ENCODE measurements at places on chromosomes 4 and X.

DNA sequence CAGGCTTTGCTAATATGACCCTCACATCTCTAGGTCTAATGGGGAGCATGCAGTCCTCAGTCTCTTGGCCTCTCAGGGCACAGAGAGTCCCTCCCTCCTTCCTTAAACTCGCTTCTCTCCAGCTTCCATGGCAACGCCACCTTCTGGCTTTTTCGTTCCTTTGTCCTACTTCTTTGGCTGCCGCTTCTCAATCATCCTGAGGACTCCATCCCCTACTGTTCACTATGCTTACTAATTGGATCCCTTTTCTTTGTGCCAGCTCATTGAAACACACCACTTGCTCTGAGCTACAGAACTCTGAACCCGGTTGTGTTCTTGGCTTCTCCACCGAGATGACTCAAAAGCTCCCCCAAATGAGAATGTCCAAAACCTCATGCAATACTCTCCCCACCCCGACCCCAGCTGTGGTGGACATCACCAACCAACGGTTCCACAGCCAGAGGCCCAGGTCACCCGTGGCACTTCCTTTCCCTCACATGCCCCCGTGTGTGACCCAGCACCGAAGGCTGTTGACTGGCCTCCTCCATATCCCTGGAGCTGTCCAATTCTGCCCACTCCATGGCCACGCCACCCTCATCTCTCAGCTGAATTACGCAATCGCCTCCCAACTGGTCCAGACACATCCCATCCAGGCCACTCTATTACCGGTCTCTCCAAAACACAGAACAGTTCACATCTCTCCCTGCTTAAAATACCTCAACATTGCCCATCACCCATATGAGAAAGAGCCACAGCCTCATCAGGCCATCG lies 34.7 kb downstream of the CRMP1 start:
- no peak for DNase-seq

GRCh38 chr4:157012296-157012695 lies 40.7 kb upstream of the PDGFC start:
- DNase-seq: no peak

- no peak for DNase-seq
Measured at GRCh38 chr4:153530284-153530999, 64.3 kb downstream of the TMEM131L start.

DNA sequence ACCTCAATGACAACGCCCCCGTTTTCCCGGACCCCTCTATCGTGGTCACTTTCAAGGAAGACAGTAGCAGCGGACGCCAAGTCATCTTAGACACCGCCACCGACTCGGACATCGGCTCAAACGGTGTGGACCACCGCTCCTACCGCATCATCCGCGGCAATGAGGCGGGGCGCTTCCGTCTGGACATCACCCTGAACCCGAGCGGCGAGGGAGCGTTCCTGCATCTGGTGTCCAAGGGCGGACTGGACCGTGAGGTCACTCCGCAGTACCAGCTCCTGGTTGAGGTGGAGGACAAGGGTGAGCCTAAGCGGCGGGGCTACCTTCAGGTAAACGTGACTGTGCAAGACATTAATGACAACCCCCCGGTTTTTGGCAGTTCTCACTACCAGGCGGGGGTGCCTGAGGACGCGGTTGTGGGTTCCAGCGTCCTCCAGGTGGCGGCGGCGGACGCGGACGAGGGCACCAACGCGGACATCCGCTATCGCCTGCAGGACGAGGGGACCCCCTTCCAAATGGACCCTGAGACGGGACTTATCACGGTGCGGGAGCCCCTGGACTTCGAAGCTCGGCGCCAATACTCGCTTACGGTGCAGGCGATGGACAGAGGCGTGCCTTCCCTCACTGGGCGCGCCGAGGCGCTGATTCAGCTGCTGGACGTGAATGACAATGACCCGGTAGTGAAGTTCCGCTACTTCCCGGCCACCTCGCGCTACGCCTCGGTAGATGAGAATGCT lies 2.2 kb downstream of the FAT4 start:
- DNase-seq: no peak

DNA sequence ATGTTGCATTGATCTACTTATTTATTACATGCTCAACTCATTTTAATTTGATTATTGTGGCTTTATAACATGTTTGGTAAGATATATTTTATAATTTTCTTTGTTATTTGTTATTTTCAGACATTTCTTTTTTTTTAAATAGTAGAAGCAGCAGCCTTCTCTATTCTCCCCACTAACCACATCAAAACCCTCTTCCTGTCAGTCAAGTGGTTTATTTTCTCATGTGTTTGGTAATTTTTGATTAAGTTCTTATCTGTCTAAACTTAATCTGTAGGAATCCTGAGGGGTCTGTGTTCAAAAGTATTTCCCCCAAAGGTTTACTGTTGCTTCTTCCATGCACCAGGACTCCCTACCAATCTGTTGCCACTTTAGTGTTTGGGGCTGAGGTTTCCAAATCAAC lies 131.9 kb downstream of the SCLT1 start:
- DNase-seq: no peak

DNA sequence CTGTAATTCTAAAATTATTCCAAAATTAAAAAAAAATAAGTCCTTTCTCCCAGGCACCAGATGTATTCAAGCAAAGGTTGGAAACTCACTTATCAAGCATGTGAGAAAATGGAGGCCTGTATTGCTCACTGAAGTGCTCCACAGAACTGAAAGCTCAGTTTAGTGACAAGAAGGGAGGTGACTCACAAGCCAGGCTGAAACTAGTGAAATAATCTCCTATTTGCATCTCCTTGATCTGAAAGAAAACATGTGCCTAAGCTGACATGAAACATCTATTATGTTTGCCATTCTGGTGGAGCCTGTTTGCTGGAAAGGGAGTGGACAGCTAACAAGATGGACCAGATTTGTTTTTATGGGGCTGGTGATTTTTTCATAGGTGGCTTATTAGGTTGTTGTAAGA lies 54.0 kb upstream of the AMELX start:
- no peak for DNase-seq

GRCh38 chr4:10747186-10747585 lies 62.6 kb upstream of the CLNK start:
- no peak for DNase-seq

DNA sequence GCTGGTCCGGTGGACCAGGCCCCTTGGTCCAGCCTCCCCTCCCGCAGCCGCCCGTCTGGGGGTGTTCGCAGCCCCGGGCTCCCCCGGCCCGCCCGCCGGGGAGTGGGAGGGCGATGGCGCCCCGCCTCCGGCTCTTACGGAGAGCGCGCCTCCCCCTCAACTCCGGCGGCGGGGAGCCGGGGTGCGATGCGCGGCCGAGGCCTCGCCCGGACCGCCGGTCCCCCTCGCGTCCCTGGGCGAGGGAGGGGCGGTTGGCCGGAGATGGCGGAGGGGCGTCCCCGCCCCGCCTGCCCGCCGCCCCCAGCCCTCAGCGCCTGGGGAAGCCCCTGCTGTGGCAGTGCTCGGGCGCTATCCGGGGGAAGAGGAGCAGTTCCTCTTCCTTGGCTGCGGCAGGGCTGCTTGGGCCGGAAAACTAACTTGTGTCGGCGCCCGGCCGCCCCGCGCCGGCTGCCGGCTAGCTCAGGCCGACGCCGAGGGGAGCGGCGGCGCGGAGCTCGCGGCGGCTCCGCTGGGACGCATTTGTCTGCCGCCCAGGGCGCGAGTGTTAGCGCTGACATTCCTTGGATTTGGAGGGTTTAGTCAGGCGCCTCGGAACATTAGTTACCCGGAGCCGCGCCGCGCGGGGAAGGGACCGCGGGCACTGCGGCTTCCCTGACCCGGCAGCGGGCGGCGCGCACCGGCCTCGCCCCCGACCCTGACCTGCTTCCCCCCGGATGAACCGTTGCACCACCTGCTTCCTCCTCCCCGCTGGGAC lies 994 bp downstream of the GALNT7 start:
- DNase-seq: peak; percentile 23

GRCh38 chr4:104930298-104930697 lies 216.4 kb upstream of the TET2 start:
- no peak for DNase-seq

GRCh38 chrX:109629310-109629709 lies 4.3 kb upstream of the KCNE5 start:
- no peak for DNase-seq

DNA sequence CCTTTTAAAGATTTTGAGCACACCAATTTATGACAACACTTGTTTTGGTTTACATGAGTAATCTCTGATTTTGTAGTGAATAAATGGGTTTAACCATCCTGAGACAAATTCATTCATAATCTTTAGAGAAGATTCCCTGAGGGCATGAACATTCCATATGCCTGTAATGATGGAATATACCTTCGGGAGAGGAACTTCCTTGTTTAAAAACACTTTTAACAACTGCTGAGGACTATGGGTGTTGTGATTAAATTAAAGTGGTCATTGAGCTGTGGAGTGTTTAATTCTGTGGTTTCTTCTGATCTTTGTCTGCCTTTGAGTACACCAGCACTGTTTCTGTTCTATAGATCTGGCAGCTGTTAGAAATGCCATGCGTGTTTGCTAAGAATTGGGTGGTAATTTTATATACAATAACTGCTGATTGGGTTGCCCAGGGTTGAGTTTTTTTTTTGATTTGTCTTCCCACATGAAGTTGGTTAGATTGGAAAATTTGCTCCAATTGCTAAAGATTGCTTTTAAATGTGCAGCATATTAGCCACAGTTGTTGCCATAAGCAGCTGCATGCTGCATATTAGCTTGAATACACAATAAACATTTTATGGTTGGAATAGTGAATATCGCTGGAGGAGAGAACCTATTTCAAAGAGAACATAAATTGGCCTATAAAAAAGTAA lies 86.8 kb downstream of the DCLK2 start:
- DNase-seq: no peak

GRCh38 chr4:131584587-131584986 lies 1564.5 kb upstream of the PCDH10 start:
- DNase-seq: no peak

DNA sequence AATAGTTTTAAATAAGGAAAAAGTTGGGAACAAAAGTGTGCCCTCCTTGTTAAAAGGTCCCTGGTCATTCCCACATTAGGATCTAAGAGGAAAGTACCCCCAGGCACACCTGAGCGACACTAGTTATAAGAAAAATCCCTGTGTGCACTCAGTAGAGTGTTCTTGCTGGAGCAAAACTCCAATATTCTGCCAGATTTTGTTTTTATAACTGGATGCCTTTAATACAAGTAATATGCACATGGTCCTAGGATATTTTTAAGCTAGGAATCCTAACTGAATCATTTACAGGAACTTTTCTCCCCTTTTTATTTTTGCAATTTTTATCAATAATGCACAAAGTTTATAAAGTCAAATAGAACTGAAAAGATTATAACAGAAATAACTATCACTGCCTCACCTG lies 68.6 kb downstream of the BEND4 start:
- no peak for DNase-seq

GRCh38 chrX:37722595-37722994 lies 37.0 kb downstream of the XK start:
- DNase-seq: no peak

DNA sequence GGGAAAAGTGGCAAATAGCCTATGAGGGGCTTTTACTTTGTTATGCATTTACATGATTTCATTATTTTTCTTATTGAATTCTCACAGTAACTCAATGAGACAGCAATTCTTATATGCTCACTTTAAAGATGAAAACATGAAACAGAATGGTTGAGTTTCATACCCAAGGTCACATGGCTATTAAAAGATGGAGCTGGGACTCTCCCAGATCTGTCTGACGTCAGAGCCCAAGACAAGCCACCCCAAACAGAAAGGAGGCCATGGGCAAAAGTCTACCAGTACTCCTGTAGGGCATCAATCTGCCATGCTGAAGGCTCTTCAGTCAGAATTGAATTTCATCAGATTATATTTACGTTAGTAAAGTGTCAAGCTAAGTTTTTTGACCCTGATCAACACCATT lies 13.2 kb downstream of the HSD17B11 start:
- no peak for DNase-seq

DNA sequence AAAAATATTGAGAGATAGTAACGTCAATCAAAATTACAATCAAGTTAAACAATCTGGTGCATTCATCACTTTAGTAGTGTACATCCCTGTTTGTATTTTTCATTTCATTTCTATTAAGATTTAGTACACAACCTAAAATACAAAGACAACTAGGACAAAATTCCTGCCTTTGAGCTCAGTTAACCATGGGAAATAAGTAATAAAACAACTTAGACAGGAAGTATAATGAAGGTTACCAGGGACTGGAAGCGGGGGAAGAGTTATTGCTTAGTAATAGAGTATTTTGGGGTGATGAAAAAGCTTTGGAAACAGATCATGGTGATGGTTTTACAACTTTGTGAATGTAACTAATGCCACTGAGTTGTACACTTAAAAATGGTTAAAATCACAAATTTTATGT lies 25.6 kb upstream of the ATXN3L start:
- no peak for DNase-seq

GRCh38 chrX:24259544-24260240 lies 54.2 kb downstream of the SUPT20HL2 start:
- no peak for DNase-seq

GRCh38 chr4:125433453-125433852 lies 118.7 kb downstream of the FAT4 start:
- DNase-seq: no peak

- no peak for DNase-seq
Measured at GRCh38 chrX:75963774-75964173, 178.7 kb upstream of the MAGEE2 start.

Measured in stimulated activated CD8-positive, alpha-beta memory T cell treated with anti-CD3 and anti-CD28 coated beads, Interleukin-7, amount 100 ng/mL, for 1 hour (primary cell).